Fibroblast of skin of abdomen (primary cell): ENCODE measurements at places on chromosomes 1 and 21.

GRCh38 chr1:27548858-27549719 is 54.9 kb downstream of the AHDC1 start:
- no peak for DNase-seq

- no peak for DNase-seq
Observed at GRCh38 chr1:19461220-19461554, 24.2 kb downstream of the CAPZB start.

GRCh38 chr1:231353086-231353485 is 15.0 kb downstream of the SPRTN start:
- DNase-seq, result no peak

- no peak for DNase-seq
Observed at GRCh38 chr1:168110896-168111545, 25.7 kb downstream of the GPR161 start.

- DNase-seq, result no peak
Observed at GRCh38 chr1:30814292-30814691, 56.7 kb upstream of the LAPTM5 start.

DNA sequence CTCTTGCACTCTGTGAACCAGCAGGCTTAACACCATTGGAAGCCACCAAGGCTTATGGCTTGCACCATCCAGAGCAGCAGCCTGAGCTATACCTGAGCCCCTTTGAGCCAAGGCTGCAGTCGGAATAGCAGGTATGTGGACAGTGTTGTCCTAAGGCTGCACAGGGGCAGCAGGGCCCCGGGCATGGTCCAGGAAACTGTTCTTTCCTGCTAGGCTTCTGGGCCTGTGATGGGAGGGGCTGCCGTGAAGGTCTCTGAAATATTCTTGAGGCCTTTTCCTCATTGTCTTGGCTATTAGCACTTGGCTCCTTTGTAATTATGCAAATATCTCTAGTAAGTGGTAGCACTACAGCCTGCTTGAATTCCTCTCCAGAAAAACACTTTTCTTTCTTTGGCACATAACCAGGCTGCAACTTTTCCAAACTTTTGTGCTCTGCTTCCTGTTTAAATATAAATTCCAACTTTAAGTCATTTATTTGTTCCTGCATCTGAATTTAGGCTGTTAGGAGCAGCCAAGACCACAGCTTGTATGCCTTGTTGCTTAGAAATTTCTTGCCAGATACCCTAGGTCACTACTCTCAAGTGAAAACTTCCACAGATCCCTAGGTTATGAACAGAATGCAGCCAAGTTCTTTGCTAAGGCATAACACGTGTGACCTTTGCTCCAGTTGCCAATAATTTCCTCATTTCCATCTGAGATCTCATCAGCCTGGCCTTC is 5.2 kb downstream of the KRTAP20-4 start:
- DNase-seq, result no peak
